ENCODE measurements at places on chromosomes 6 and 20. TPM values are rescaled to one million over a fixed set of nuclear protein-coding genes. Genes with fewer than 3 reads are reported as not detected.

The ELOVL5 gene
- total RNA-seq = 75.5 TPM

The SAMD3 gene
- total RNA-seq = 1.2 TPM

The FYN gene
- 162 TPM for total RNA-seq

The FILIP1 gene
- 53.3 TPM for total RNA-seq

The EPPIN gene
- total RNA-seq = not detected

The CDK5RAP1 gene
- 23.4 TPM for total RNA-seq

- no peak for DNase-seq
These were observed 96.4 kb downstream of the ISM1 start for GRCh38 chr20:13317439-13317838.

- no peak for DNase-seq
These were observed 85.1 kb upstream of the ESR1 start for GRCh38 chr6:151722342-151722741.

GRCh38 chr20:62575976-62576722 lies 66.2 kb upstream of the SLCO4A1 start:
- DNase-seq = no peak

DNA sequence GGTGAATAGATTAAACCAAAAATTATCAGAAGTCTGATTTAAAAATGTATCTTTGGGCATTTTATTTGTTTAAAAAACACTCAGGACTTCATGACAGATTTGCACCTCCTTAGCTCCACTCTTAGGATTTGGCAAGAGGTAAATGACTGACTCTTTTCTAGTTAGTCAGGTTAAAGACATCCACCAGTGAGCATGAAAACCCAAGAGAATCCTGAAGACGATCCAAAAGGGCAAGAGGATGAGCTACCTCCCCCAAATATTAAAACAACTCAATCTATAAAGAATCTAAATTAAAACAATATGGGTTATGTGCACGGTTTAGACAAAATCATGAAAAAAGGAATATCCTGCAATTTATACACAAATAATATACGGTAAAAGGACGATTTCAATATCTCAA lies 89.4 kb upstream of the OPRM1 start:
- no peak for DNase-seq

DNA sequence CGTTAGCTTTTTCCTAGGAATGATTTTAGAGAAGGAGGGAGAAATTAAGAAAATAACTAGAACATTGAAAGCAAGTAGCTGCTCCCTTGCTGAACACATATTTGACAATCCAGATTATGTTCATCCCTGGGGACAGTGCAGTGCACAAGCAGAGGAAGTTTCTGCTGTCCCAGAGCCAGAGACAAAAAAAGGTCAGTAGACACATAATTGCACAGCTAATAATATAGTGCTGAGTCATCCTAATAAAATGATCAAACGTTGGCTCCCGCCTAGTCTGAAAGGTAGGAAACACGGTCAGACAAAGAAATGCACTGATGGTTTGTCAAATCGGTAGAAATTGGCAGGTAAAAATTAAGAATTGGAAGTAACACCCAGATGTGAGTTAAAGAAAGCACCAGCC lies 21.7 kb upstream of the SSTR4 start:
- DNase-seq = no peak

GRCh38 chr6:34011264-34011663 lies 134.6 kb downstream of the GRM4 start:
- DNase-seq = no peak
